ENCODE measurements at places on chromosomes 1 and 21.

GRCh38 chr1:232788235-232788872 is 16.9 kb upstream of the MAP10 start:
- DNase-seq: no peak

GRCh38 chr1:41160498-41161110 is 81.5 kb downstream of the SCMH1 start:
- DNase-seq: no peak

- no peak for DNase-seq
These were observed 2.9 kb upstream of the CLIC4 start for GRCh38 chr1:24742090-24742938.

GRCh38 chr1:228304766-228305395 is 97.0 kb downstream of the OBSCN start:
- no peak for DNase-seq

GRCh38 chr1:115036814-115037507 is 7.3 kb downstream of the TSHB start:
- no peak for DNase-seq

DNA sequence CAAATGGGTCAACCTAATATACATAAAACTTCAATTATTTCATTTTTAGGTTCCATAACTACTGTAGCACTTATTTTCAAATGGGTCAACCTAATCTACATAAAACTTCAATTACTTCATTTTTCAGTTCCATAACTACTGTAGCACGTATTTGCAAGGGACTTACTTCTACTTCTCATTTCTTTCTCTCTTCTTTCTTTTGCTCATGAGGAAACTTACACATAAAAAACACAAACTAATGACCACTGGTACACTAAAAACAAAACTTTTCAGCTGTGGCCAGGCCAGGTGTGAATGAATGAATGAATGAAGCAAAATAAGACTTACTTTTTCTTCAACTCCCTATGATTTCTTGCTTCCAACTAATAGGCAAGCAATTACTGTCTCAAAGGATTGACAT is 11.7 kb downstream of the SYDE2 start:
- no peak for DNase-seq

GRCh38 chr1:4428711-4429110 is 225.7 kb upstream of the AJAP1 start:
- no peak for DNase-seq

- DNase-seq: no peak
These were observed 99.2 kb downstream of the PSMG1 start for GRCh38 chr21:39084073-39084472.

DNA sequence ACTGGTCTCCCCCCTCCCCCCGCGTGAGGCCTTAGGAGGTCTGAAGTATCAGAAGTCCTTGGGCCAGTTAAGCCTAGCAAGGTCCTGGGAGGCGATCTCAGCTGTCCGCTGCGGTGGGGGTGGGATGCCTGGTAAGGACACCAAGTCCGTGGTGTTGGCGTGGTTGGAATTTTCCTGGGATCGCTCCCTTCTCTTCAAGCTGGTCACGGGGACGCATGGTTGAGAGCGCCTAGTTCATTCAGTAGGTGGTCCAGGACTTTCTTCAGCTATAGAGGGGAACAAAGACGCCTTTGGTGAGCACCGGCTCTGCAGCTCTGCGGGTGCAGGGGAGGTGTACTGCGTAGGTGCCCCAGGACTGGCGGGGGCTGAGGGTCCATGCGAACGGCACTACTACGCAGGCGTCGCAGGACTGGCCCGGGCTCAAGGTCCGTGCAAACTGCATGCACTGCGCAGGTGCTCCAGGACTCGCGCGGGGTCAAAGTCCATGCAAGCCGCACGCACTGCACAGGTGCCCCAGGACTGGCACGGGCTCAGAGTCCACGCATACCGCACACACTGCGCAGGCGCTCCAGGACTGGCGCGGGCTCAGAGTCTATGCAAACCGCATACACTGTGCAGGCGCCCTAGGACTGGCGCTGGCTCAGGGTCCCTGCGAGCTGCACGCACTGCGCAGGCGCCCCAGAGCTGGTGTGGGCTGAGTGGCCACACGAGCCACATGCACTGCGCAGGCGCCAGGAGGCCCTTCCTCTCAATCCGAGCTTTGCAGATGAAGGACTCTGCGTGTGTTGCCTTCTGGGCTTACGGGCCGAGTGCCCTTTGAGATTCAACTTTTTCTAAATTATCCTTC is 36.6 kb upstream of the HMGN1 start:
- DNase-seq: no peak

DNA sequence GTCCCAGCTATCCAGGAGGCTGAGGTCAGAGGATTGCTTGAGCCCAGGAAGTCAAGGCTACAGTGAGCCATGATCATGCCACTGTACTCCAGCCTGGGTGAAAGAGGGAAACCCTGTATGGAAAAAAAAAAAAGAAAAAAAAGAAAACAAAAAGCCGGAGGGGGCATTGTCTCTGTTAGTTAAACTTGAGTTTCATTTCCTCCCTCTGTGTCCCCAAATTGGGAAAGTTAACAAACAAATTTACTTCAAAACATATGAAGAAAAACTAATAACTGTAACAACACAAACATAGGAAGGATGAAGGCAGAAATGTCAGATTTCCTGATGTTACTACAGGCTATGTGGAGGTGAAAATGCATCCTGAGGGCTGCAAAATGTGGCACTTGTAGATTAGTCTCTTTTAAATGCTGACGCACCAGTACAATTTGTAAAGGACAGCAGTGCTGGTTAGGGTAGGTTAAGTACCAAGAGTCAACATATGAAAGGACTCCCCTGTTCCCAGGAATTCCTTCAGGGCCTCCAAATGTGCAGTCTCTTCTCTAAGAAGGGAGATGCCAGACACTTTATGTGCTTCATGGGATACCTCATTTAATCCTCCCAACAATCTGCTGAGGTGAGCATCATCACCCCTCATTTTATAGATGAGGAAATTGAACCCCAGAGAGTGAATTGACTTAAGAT is 52.9 kb downstream of the DEGS1 start:
- no peak for DNase-seq
